ENCODE measurements at places on chromosomes 1 and 21.

GRCh38 chr1:61581251-61581650 is 143.7 kb downstream of the TM2D1 start:
- no peak for DNase-seq

GRCh38 chr1:228379666-228380065 is 27.0 kb downstream of the TRIM11 start:
- no peak for DNase-seq

DNA sequence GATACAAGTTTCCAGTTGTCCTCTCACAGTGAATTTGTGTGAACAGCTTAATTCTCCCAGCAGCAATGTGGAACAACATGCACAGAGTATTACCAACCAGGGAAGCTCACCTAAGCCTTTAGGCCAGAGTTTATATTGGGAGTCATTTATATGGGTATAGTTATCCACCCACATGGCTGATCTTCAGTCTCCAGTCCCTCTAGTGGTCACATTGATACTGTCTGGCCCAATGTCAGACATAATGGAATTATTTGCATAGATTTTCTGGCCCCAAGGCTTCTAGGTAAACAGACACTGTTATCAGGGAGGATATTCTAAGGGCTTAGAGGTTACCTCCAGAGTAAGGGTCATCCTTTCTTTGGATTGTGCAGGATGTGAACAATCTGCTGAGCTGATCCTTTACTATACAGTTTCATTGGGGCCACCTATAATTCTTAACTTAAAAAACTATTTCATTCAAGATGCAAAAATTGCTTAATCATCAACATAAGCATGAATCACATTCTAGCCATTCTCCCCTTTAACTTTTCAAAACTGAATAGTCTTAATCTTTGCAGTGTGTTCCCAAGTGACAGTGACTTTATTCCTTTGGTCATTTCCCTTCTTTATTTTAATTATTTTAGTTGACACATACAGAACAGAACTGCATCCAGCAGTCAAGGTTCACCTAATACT is 210.9 kb downstream of the LTN1 start:
- no peak for DNase-seq

DNA sequence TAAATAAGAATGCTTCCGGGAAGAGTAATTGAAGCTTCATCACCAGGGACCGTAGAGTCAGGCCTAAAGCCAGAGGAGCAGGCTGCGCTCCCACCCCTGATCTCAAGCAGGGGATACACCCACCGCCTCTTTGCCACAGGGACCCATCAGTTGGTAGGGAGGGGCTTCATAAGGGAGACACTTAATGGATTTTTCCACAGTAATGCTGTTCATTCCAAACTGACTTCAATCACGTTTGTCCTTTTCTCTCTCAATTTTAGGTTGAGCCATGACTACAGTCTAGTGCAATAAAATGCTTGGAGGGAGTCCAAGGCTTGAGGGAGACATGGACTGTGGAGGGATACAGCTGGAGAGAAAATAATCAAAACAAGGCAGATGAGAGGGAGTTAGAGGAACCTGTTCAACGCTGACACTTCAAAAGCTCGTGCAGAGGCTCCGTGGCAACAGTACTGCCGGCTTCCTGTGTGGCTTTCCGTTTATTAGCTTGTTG is 111.5 kb downstream of the SEC16B start:
- no peak for DNase-seq

GRCh38 chr1:219081943-219082925 is 91.4 kb upstream of the LYPLAL1 start:
- DNase-seq, result no peak

DNA sequence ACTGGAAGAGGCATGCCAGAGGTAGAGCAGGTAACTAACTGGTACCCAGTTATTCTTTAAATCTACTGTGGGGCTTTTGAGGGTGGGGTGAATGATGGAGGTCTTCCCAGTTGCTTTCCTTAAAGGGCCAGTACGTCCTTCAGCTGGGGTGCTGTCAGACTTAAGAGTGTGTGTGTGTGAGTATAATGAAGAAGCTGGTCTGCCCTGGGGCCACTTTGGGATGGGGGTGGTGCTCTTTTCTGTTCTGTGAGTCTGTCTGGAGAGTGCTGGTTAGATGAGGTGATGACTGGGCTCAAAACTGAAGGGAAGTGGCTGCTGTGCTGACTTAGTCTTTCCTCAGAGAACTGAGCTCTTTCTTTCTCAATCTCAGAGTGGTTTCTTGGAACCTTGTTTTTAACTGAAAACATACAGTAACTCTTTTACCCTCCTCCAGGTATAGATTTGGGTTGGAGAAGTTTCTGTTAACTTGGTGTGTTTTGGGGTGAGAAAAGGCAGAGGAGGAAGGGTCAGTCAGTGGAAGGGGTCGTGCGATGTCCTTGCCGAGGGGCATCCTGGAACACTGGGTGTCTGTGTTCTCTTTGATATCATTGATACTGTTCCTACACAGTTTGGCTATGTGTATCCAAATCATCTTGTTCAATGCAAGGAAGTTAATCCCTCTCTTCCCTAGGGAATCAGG is 746 bp downstream of the MACF1 start:
- peak; percentile 29 for DNase-seq

- peak; percentile 25 for DNase-seq
Measured at GRCh38 chr1:203069030-203069747, 16.6 kb downstream of the MYOG start.

DNA sequence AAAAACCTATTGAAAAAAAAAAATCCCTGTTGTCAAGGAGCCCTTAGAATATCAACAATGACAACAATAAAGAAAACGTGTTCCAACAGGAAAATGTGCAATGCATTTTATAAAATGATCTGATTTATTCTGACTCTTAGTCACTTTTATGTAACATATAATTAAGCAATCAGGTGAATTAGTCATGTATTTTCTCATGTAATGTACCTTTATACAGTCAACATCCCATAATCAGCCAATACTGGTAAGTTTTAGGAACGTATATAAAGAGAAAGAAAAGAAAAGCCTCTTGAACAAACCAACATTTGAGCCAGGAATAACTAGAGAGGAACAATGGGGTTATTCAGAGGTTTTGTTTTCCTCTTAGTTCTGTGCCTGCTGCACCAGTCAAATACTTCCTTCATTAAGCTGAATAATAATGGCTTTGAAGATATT is at the start of gene CLCA4:
Gene CLCA4, plus strand, starts transcription at position 292 of the 435 bp plus-strand sequence. Its CDS starts 42 bp downstream, at position 334.
- no peak for DNase-seq

GRCh38 chr1:66739401-66740157 is 12.7 kb upstream of the DYNLT5 start:
- no peak for DNase-seq

GRCh38 chr1:93080179-93080823 is 1.2 kb downstream of the MTF2 start:
- DNase-seq, result no peak

DNA sequence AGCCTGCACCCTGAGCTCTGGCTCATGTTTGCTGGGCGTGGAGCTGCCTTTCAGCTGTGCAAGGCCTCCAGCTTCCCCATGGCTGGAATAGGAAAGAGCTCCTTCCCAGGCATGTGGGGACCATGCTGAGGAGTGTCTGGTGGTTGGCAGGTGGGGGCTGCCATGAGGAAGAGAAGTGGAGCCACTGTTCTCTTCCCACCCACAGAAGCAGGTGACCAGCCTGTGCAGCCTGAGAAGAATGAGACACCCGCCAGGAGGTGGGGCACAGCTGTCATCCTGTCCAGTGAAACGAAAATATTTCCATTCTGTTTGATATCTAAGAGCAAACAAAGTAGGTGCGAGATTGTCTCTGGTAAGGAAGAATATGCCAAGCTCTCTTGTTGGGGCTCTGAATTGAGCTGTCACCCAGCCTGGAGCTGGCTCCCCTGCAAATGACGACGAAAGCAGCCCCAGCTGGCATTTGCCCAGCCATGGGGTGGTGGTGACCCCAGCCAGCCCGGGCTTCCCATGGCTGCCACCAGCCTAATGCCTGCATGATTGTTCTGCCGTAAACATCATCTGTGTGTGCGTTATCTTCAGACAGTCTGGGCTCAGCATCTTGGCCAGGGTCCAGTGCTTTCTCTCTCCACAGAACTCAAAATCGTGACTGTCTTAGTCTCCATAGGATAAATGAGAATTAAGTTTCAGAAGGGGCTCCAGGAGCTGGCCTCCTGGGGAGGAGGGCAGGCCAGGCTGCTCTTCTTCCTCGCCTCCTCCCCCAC is 429.8 kb upstream of the VAMP3 start:
- no peak for DNase-seq

- DNase-seq, result no peak
Measured at GRCh38 chr1:108816049-108816893, 40.6 kb downstream of the AKNAD1 start.

GRCh38 chr1:174769961-174770549 is 229.7 kb upstream of the CACYBP start:
- DNase-seq, result peak; percentile 23

GRCh38 chr1:119101563-119101962 is 38.9 kb downstream of the WARS2 start:
- DNase-seq, result no peak

DNA sequence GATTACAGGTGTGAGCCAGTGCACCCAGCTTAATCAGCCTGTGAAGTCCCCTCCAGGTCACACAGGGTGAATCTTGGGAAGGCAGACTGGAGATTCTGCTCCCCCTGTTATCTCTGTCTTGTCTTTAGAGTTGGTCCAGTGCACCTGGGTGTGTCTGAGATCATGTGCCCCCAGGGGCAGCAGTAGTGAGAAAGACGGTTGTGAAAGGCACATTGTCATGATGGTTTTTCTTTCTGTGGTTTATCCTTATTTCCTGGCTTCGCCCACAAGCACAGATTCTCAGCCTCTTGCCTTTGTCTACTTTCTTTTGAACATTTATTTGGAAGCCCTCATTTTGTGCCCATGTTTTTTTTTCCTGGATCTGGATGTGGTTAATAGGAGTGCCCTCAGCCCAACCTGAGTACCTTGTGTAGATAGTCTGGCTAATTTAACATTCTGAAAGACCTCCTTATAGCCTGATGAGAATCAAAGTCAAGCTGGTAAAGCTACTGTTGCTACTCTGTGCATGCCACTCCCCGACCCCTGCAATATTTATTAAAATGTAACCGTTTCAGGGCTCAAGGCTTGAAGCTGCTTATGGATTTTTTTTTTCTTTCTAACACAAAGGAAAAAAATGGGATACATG is 23.7 kb downstream of the UCK2 start:
- DNase-seq, result no peak

GRCh38 chr1:17802945-17803344 is 47.8 kb downstream of the ACTL8 start:
- DNase-seq, result no peak

DNA sequence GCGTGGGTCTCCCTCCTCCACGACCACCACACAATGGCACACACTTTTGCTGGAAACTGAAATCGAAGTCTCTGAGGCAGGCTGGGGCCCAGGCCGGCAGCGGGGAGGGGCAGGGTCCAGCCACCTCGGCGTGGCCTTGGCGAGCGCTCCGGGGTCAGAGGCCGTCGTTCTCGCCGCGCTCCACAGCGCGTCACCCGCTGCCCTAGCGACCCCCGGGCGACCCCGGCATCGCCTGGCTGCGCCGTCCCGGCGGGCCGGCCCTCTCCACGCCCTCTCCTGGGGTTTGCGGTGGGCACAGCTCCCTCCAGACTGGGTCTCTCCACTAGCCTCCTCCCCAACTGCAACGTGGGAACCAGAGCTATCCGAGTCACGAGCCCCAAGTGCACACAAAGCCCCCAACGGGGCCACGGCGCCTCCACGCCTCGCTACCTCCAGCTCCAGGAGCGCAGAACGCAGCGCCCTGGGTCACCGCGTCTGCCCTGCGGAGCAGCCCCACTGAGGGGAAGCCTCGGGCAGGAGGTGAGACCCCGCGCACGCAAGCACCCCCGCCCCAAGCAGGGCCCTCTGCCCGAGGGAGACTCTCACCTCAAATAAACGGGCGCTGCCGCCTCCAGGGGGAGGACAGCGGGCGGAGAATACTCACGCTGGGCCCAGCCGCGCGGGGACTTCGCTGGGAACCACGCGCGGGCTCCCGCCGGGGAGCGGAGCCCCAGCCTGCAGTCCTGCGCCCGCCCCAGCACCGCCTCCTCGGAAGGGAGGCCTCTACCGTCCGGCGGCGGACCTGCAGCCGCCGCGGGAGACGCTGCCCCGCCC is 134.0 kb upstream of the BARHL2 start:
- peak; percentile 69 for DNase-seq

- no peak for DNase-seq
Measured at GRCh38 chr21:36535618-36536241, 55.8 kb upstream of the CLDN14 start.

GRCh38 chr1:6313393-6314200 is 52.7 kb upstream of the GPR153 start:
- no peak for DNase-seq

DNA sequence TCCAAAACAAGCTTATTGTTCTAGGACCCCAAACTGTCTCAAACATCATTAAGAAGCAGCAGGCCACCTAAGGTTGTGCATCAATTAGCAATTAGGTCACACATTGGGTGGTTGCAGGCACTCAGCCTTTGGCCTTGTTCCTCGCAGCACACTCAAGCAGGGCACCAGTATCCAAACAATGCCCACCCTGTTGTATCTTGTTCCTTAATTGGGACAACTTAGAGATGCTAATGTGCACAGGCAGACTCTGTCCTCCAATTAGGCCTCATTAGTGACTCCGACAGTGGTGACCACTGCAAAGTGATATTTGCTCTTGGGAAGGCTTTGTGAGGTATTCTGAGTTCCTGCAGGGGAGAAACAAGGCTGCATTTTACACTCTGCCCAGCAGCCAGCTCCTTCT is 515.1 kb upstream of the PTBP2 start:
- no peak for DNase-seq

GRCh38 chr1:24186031-24186710 is 918 bp downstream of the IFNLR1 start:
- no peak for DNase-seq

DNA sequence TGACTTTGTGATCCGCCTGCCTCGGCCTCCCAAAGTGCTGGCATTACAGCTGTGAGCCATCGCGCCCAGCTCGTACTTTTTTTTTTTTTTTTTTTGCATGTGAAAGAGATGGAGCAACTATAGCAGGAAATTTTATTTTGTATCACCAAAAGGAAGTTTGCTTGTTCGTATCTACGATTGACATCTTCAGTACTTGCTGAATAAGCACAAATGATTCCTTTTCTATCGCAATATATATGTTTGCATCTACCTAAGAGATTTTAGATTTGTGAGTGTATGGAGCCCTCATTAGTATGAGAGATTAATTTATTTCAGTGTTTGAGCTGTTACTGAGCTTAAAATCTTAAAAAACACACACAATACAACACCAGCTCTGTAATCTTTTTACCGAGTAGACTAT is 143.1 kb downstream of the NFIA start:
- DNase-seq, result no peak

DNA sequence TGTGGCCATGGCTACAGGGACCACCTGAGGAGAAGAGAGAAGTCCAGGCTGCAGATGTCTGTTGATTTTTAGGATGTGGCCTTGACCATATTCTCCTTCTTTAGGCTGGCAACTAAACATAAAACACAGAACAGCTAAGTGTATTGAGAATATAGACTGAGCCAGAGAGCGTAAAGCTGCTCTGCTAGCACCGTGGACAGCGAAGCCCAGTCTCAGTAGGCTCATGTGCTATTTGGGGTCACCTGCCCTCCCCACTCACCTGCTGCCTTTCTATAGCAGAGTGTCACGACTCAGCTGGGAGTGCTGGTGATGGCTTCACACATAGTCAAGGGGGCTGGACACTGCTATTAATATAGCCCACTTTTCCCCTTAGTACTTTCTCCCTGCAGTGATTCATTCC is 278.5 kb downstream of the KCNH1 start:
- no peak for DNase-seq
